Stimulated activated CD4-positive, alpha-beta T cell treated with anti-CD3 and anti-CD28 coated beads, TNF-alpha, amount 100 ng/mL, for 1 hour (primary cell): ENCODE measurements at places on chromosomes 5 and 9.

GRCh38 chr9:14331120-14331519 lies 17.2 kb upstream of the NFIB start:
- no peak for DNase-seq

GRCh38 chr5:158573829-158574228 lies 525.9 kb downstream of the EBF1 start:
- DNase-seq: no peak

GRCh38 chr5:91443761-91444467 lies 60.8 kb upstream of the ARRDC3 start:
- DNase-seq: no peak

GRCh38 chr9:37549527-37549926 lies 26.7 kb downstream of the FBXO10 start:
- no peak for DNase-seq
